ENCODE measurements at places on chromosomes 2 and 18.
A peak's percentile ranks its signal among the peaks of the same experiment; 100 is the strongest.

DNA sequence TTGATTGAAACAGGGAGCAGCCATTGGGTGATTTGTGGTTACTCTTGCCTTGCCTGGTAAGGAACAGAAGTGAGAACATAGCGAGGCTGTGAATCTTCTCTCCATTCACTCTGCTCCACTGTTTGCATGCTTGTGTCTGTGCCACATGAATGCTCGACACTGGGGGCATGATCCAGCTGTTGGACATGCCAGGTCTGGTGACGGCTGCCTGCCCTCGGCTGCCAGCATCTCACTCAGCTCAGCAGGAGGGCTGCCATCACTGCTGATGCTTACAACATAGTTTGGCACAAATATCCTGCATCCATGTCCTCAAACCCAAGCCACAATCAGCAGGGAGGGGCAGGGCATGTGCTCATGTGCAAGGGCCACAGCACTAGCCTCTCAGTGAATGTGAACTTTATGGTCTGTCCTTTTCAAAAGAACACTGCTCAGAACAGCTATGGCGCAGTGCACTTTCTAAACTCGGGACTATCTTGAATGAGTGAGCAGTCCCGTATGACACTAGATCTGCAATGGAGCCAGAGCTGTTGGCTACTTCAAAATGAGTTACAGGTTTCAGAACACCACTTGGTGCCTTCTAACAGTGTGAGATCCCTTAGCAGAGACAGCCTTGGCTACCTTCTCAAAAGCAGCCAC lies 126.3 kb downstream of the NRP2 start:
- no peak for DNase-seq

GRCh38 chr2:60385648-60386047 lies 167.8 kb downstream of the BCL11A start:
- DNase-seq, result no peak

- no peak for DNase-seq
Observed at GRCh38 chr2:100517556-100517955, 45.2 kb upstream of the PDCL3 start.

GRCh38 chr2:120415728-120416509 lies 70.0 kb downstream of the INHBB start:
- no peak for DNase-seq

- DNase-seq, result no peak
Observed at GRCh38 chr2:179850188-179850587, 11.2 kb downstream of the ZNF385B start.

GRCh38 chr2:133221398-133221797 lies 346.9 kb downstream of the NCKAP5 start:
- no peak for DNase-seq

- peak; percentile 36 for DNase-seq
Observed at GRCh38 chr2:223967981-223968380, 10.7 kb downstream of the MRPL44 start.

DNA sequence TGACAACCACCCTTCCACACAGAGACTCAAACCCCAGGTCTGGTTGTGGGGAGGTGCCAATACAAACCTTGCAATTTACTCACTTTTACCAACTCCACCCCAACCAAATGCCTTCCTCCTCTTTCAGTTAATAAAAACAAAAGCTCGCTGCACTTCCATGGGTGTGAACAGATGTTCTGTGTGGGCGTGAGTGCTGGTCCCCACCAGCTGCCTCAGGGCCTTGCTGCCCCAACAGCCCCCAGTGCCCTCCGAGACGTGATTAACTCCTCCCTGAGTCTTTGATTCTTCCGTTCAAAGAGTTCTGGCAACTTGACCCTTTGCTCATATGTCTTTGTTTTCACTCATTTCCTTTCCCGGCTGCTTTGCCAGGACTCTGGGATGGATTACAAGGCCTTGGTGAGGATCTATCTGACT lies 258.9 kb upstream of the CXCR4 start:
- peak; percentile 24 for DNase-seq

- DNase-seq, result no peak
Observed at GRCh38 chr2:164903951-164904350, 51.4 kb downstream of the SLC38A11 start.

DNA sequence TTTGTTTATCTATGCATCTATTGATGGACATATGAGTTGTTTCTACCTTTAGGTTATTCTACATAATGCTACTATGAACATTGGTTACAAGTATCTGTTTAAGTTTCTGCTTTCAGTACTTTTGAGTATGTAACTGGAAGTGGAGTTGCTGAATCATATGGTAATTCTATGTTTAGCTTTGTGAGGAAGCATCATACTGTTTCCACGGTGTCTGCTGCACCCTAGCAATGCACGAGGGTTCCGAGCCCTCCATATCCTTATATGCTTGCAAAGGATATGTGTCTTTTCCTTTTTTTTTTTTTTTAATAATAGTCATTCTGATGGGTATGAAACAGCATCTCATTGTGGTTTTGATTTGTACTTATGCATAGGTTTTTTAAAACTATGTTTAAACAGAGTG lies 83.7 kb downstream of the FMNL2 start:
- no peak for DNase-seq

DNA sequence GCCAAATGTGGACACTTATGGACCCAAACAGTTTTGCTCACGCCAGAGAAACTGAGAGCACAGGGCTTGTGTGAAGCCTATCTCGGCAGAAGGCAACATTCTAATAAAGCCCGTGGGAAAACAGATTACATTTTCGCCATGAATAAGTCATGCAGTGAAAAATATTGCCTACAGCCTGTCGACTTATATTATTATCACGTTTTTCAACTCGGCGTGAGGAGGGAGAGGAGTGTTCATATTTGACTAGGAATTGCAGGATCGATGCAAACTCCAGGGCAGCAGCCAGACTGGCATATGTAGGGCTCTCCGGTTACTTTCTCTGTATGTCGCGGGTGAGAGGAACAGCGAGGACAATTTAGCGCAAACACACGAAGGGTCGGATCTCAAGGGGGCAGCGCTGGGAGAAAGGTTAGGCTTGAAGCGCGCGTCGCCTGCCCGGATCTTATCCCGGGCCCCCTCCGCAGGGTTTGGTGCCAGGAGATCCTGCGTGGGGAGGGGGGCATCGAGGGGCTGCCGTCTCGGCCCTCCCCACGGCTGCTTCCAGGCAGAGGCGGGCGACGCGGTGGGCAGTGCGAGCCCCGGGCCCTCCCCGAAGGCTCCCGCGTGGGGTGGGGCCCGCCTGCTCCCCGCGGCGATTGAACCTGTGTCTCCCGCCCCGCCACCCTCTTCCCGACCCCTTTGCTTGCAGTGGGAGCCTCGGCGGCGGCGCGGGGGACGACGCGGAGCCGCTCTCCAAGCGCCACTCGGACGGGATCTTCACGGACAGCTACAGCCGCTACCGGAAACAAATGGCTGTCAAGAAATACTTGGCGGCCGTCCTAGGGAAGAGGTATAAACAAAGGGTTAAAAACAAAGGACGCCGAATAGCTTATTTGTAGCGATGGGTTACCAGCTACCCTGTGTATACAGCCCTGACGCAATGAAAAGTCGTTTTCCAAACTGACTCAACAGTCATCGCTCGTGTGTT lies 4.4 kb downstream of the ADCYAP1 start:
- no peak for DNase-seq

GRCh38 chr2:63555299-63555698 lies 33.0 kb downstream of the WDPCP start:
- DNase-seq, result no peak

DNA sequence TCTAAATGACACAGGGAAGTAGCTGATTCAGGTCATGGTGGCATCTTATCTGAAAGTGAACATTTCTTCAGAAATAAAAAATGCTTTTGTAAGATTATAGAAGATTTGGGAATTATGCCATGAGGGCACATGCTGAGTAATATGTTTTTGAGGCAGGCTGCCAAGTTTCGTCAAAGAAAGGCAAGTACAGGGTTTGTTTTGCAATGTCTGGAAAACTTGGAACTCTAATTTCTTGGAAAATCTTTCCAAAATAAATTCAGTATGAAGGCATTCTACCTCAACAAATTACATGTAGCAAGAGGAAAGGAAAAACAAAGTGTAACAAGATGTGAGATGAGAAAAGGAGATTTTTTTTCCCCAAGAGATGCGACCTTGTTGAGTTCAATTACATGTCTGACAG lies 167.7 kb downstream of the PLCL1 start:
- peak; percentile 76 for DNase-seq

GRCh38 chr2:47568164-47568850 lies 165.4 kb downstream of the MSH2 start:
- DNase-seq, result no peak

GRCh38 chr2:175035806-175036205 lies 30.6 kb upstream of the CHN1 start:
- DNase-seq, result no peak

DNA sequence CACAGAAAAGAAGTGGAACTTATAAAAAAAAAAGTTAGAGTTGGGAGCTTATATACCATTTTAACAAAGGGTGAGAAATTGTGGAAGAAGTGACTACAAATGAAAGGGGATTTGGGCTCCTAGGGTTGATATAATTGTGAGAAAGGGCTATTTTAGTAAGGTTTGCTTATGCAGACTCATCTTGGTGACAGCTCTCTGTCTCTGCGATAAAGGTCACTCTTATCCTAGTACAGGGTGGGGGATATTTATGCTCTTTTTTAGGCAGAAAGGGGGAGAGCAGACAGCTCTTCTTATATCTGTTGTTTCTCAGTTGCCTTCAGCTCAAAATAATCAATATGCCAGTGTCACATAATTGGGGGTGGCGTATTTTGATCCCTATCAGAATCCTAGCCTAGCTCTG lies 31.3 kb upstream of the CHMP1B start:
- no peak for DNase-seq

DNA sequence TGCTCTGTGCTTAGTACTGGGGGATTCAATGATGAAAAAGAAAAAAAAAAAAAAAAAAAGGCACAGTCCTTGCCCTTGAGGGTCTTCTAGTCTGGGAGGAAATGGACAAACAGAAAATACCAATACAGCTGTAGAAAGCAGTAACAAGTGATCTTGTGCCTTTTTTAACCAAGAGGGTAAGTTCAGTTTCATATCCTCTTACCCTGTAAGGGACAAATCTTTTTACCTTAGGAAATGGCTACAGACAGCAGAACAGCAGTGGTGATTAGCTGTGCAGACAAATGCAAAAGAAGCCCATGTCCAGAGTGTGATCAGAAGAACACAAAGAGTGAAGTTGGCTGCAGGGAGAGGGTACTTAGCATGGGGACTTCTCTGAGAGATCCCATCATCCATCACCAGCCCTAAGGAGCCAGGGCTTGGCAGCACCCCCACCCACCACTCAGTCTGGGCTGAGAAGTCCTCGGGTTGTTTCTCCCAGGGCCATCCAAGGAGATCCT lies 102.9 kb downstream of the ALPK2 start:
- no peak for DNase-seq

DNA sequence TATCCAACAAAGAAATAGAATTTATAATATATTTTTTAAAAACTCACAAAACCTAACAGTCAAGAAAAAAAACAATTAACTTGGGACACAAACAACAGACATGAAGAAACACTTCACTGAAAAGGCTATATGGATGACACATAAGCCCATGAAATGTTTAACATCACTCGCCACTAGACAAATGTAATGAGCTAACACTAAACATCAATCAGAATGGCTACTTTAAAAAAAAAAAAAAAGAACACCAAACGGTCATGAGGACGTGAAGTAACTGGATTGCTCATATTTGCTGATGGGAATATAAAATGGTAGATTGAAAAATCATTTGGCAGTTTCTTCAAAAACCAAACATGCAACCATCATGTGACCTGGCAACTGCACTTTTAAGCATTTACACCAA lies 97.3 kb upstream of the RGPD4 start:
- DNase-seq, result no peak

DNA sequence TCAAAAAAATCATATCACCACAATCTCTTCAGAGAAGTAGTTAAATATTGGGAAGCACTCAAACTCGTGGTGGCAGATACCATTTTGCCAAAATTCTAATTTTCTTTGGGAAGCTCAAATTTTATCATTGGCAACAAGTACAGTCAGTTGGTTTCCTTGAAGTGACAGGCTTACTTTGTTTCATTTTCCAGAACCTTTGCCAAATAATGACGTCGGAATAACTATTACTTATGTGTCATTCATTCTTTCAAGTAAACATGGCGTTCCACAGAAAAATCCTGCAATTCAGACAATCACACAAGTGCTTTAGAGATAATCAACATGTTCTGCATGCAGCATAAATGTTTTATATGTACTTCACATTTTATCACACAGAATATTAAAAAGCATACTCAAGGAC lies 5.4 kb downstream of the TTLL4 start:
- DNase-seq, result no peak

GRCh38 chr2:60819936-60820335 lies 61.4 kb upstream of the REL start:
- DNase-seq, result no peak

- no peak for DNase-seq
Observed at GRCh38 chr18:79816981-79817606, 19.4 kb downstream of the KCNG2 start.

GRCh38 chr2:26052740-26053139 lies 18.9 kb downstream of the RAB10 start:
- no peak for DNase-seq

DNA sequence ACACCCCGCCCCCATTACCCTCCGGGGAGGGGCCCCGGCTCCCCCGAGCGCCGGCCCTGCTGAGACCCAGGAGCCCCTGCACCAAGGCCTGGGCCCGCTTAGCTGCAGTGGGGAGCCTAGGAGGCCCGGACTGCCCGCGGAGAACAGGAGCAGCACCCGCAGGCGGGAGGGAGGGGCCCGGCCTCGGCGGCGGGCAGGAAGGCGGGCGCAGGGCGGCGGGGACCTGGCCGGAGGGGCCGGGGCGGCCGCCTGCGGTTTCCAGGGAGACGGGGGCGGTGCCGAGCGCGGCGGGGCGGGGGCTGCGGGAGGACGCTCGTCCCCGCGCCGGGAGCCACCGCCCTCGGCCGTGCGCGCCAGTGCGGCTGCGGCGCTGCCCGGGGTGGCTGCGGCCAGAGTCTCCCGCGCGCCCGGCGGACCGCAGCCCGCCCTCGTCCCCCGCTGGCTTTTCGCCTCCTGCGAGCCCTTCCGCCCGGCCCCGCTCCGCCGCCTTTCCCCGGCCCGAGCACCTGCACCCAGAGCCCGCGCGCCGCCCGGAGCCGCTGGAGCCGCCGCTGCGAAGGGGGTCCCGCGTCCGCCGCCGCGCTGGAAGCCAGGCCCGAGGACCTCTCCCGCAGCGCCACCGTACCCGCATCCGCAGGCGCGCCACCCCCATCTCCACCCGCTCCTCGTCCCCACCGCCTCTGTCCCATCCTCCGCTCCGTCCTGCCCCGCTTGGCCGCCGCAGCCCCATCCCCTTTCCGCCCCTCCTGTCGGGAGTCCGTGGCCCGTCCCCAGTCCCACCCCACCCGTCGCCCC lies 17.2 kb downstream of the GPC1 start:
- no peak for DNase-seq

DNA sequence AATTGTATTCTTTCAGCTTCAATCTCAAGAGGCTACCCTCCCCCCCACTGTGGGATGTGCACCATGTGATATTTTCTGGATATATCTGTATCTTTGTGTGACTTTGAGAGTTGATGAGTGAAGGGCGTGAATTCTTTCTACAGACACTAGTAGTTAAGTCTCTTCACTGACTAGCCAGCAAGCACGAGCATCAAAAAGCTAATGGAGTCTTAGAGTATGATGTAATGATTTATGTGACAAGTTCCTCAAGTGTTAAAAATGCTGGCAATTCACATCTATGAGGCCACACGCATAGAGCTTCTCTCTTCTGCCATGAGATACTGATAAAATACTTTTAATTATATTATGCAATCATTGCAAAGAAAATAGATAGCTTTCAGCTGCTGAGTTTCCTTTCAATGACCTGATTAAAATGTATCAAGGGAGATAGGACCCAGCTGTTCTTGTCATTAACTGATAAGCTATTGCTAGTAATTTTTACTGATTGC lies 304.8 kb downstream of the TRIB2 start:
- DNase-seq, result no peak

GRCh38 chr2:157257312-157258252 lies at the start of gene GALNT5:
Gene GALNT5, plus strand, starts transcription at chr2:157257705. Its CDS starts 378 bp downstream, at chr2:157258083.
- DNase-seq, result no peak

Measured in skeletal muscle cell (primary cell).